Psoas muscle (tissue), 8 donors: ENCODE measurements at places on chromosomes 4 and X. TPM values are rescaled to one million over a fixed set of nuclear protein-coding genes. Genes with fewer than 3 reads are reported as not detected.

The GAGE12C gene
- polyA plus RNA-seq, result not detected

The KCNIP4 gene
- not detected for polyA plus RNA-seq

The BMPR1B gene
- polyA plus RNA-seq, result 0.58 TPM

The UGT2B11 gene
- not detected for polyA plus RNA-seq

GRCh38 chr4:148376151-148376550 lies 66.1 kb downstream of the NR3C2 start:
- no peak for DNase-seq

GRCh38 chrX:22021751-22022324 lies 10.3 kb upstream of the PHEX start:
- DNase-seq, result no peak

DNA sequence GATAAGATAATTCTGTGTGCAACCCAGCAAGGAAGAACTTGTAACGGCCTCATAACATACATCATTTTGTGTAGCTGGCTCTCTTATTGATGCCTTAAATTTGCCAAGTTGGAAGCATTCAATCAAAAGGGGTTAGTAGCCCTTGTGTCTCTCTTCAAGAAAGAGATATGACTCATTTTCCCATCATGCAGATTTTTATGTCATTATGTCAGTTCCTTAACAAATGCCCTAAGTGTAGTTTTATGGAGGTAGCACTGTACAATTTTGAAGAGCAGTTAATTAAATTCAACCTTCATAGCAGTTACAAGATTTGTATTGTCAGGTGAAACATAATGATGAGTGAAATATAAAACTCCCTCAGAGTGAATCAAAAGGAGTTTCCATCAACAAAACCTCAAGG lies 215.6 kb downstream of the GRIA3 start:
- DNase-seq, result no peak

DNA sequence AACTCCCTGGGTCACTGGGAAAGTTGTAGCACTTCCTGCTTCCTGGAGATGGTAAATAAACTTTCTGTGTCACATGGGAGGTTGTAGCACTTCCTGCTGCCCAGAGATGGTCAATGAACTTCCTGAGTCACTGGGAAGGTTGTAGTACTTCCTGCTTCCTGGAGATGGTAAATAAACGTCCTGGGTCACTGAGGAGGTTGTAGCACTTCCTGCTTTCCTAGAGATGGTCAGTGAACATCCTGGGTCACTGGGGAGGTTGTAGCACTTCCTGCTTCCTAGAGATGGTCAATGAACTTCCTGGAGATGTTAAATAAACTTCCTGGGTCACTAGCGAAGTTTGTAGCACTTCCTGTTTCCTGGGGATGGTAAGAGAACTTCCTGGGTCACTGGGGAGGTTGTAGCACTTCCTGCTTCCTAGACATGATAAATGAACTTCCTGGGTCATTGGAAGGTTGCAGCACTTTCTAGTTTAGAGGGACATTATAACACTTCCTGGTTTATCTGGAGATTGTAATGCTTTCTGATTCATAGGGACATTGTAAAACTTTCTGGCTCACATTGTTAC lies 62.3 kb upstream of the CD99 start:
- DNase-seq, result no peak

- DNase-seq, result no peak
These were observed 45.7 kb downstream of the PASD1 start for GRCh38 chrX:151609222-151609621.

DNA sequence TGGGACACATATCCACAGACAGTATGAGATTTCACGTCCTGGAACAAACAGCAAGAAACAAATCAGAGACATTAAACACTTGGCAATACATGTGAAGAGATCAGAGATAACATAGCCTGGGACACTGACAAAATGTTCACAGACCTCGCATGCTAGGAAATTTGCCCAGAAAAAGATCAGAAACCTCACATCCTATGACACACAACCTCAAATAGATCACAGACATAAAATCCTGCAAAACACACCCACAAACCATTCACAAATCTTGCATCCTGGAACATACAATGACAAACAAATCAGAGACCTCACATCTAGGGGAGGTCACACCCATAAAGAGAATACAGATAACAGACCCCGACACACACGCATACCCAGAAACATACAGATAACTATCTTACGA lies 18.0 kb downstream of the SUV39H1 start:
- DNase-seq, result no peak

DNA sequence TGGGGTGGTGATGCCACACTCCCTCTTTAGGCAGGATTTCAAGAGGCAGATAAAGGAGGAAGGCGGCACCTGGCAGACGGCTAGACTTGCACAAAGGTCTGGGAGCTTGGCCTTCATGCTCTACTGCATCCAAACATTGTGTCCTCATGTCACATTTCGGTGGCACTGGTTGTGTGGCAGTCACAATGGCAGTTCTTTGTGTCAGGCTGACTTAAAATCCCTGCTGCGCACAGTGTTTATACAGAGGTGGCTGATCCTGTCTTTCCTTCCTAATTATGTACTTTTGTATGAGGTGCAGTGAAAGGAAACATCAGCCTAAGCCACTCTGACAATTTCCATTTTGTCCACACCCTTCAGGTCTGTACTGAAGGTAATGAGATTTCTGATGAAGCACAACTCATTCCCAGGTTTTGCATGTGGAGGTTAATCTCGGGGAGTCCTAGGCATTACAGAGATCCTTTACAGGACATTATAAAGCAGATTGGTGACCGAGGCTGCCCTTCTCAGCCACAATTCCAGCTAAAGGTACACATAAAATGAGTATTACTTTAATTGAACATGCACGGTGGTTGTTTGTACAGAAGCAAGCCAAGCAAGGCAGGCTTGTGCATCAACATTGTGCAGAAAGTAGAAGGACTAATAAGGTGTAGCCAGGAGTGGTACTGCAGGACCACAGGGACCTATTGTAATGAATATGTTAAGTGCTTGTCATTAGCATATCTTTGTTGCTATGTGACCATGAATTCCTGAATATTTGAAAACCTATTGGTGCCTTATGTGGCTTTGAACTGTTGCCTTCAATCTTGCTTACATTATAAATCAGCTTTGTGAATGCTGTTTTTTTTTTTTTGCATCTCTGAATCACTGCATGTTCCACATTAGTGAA lies 147.6 kb downstream of the STK32B start:
- DNase-seq, result no peak

- DNase-seq, result peak; percentile 33
These were observed 48.0 kb upstream of the HDAC8 start for GRCh38 chrX:72620550-72621145.

DNA sequence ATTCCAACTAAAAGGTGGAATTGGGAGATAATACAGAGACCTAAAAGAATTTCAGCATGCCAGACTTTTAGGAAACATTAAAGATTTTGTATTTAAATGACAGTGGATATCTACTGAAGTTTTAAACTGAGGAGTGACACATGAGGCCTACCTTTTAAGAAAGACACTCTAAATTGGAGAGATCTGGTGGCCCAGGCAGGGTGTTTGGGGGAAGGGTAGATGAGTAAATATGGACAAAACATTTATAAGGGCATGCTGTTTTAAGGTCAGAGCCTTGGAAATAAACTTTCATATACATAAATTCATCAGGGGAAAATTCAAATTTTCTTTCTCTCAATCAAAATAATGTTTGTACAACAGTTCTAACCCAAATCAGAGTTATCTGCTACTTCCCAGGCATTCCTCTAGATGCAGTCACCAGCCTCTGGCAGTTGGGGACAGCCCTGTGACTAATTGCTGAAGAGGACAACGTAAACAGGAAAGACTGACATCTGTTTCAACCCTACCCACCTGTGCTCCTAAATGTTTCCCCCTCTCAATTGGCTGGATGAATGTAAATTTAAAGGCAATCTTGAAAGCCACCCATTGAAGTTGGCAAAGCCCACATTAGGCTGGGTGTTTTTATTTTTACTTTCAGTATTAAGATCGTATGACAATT lies 1646.9 kb upstream of the ADGRL3 start:
- DNase-seq, result no peak

- DNase-seq, result no peak
These were observed 26.8 kb upstream of the AFAP1 start for GRCh38 chr4:7966281-7967062.

DNA sequence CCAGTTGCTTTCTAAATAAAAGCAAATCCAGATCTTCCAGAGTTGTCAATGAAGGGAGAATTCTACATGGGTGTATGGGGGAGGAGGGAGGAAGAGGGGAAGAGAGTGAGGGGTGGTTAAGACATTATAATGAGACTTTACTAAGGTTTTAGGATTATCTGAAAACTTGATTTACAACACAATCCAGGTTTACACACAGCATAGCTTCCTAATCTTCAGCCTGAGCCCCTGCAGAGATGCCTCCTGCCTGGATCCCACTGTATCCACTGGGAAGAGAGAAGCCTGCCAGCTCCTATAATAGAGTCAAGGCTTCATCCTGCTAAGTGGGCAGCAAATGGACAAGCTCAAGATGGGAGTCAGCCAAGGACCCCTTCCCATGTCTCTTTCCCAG lies 85.6 kb upstream of the KIT start:
- no peak for DNase-seq

DNA sequence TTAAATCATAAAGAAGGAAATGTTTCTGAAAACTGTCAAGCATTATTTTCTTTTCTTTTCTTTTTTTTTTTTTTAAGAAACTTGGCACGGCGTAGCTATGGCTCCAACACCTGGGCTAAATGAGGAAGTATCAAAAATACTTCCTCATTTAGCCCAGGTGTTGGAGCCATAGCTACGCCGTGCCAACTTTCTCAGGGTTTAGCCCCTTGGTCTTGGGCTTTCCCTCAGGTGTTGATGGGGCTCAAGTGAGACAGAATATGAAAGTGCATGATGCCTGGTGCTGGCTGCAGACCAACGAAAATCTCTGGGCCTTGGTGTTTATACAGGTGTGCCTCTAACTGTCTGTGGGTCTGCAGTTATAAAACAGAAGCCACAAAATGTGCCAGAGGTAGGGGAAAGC lies 132.7 kb downstream of the ARHGAP24 start:
- DNase-seq, result no peak
